Germinal center (tissue), 1 donor: ENCODE measurements at places on chromosomes 3 and 15.

DNA sequence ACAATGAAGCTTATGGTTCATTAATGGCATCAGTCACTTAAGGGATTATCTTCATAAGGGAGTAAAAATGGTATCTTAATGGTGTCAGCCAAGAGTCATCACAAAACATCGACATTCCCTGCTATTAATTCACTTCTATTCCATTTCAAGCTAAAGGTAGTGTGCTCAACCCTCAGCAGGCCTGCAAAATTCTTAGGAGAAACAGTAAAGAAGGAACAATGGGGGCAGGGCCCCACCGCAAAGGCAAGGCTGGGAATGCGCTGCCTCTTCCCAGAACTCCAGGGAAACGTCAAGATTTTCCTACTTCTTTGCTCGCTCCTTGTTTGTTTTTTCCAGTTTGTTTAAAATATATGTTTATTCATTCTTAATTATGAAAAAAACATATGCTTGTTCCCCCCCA is 187.3 kb upstream of the TSC22D2 start:
- no peak for DNase-seq

- no peak for DNase-seq
These were observed 20.8 kb upstream of the ALDH1L1 start for GRCh38 chr3:126201168-126201567.

DNA sequence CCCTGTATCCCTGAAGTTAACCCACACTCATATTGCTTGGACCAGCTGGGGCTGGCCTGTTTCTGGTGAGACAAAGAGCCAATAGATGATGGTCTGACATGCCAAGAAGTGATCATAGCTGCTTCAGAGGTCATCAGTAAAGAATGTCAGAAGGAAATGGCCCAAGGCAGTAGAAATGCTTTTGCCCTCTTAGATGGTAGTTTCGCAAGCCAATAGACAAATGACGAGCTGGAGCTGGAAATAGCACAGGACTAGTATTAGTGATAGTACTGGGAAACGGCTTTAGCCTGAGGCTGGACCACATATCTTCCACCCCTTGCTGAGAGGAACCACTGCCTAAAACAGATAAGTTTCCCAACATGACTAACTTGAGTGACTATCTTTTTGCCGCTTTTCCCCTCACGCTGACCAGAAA is 176.1 kb upstream of the THBS1 start:
- no peak for DNase-seq

DNA sequence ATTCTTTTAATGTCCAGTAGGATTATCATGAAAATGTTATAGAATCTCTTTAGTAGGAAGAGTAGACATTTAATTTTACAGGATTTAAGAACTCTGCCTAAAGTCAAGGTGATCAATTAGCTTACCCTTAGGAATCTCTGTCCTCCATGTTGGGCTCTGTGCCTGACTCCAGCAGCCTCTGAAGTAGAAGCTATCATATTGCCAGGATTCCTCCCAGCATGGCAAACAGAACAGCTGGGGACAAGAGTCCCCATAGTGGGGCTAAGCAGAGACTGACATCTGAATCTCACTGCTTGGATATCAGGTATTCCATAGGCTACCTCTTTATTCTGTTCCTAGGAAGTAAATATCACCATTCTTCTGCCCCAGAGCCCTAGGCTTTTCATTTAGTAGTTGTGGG is 1.5 kb downstream of the SLC15A2 start:
- DNase-seq: no peak

DNA sequence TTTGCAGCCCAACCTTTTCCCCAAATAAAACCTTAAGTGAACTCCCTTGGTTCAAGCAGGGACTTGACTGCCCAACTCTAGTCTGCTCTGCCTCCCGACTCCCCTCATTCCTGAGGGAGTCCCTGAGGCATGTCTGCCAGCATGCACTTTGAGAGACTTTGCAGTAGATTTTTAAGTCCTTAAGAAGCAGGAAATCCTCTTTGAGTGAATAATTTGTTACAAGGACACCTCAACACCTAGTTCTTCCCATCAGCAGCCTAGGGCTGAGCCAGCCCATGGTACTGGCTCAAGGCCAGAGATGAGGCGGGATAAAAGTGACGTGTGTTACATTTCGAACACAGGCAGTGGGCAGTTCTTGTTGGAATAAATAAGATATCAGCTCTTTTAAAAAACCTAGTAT is 204.3 kb upstream of the SLC2A2 start:
- DNase-seq: no peak

GRCh38 chr15:57540211-57540610 is 51.5 kb upstream of the MYZAP start:
- DNase-seq: no peak

- no peak for DNase-seq
These were observed 19.5 kb upstream of the FBLN2 start for GRCh38 chr3:13529196-13530112.

- DNase-seq: peak; percentile 85
These were observed 16.3 kb upstream of the JMJD7 start for GRCh38 chr15:41811432-41812195.

- DNase-seq: no peak
These were observed 944 bp downstream of the SLITRK3 start for GRCh38 chr3:165195241-165195639.

GRCh38 chr3:143170676-143171075 is 51.1 kb downstream of the CHST2 start:
- no peak for DNase-seq

DNA sequence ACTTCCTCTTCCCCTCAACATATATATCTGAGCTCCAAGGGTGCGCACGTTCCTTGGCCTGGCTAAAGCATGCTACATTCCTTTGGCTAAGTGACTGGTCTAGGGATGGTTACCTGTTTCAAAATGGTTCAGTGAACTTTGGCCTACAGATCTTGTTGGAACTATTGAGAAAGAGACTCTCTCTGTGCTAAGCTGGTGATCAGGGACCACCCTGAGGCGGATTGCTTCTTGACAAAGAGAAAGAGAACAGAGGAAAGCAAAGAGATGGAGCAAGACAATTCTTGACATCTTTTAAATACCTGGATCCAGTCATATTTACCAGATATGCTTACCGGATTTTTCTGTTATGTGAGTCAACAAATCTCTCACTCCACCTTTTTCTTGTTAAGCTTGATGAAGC is 123.1 kb downstream of the CHST2 start:
- no peak for DNase-seq

DNA sequence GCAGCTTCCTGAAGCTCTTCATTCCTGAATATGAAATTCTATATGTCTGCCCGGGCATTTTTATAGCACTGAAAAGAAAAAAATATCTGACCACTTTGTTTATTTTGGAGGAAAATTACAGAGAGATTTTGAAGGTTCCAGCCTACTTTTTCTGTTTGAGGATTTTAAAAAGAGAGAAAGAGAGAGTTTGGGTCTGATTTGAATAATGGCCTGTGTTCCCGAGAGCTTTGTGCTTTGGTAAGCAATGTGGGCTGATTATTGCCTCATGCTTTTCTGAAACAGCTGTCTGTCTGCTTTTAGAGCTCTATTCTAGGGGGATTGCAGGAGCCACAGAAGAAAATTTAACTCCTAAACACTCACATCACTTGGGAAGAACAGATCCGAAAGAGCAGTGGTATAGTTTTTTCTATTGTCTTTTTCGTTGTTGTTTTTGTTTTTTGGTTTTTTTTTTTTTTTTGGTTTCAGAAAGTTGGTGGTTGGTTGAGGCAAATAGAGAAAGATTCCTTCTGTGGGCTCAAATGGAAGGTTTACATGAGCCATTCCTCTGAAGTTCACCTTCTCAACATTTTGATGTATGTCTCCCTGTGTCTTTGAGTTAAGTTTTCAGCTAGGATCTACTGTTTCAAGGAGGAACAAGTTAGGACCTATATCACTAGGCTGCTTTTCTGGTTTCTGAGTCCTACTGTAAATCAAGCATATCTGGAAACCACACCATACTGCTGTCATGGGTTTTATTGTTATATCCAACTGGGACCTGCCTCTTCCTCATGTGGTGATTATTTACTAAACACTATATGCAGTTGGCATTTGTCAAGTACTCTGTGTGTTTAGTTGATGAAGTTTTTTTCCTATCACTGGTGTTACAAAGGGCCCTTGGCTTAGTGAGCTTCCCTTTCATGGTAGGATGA is 178.9 kb downstream of the KCNMB2 start:
- DNase-seq: no peak

- DNase-seq: peak; percentile 43
These were observed 76.9 kb downstream of the RHCG start for GRCh38 chr15:89419370-89419984.

DNA sequence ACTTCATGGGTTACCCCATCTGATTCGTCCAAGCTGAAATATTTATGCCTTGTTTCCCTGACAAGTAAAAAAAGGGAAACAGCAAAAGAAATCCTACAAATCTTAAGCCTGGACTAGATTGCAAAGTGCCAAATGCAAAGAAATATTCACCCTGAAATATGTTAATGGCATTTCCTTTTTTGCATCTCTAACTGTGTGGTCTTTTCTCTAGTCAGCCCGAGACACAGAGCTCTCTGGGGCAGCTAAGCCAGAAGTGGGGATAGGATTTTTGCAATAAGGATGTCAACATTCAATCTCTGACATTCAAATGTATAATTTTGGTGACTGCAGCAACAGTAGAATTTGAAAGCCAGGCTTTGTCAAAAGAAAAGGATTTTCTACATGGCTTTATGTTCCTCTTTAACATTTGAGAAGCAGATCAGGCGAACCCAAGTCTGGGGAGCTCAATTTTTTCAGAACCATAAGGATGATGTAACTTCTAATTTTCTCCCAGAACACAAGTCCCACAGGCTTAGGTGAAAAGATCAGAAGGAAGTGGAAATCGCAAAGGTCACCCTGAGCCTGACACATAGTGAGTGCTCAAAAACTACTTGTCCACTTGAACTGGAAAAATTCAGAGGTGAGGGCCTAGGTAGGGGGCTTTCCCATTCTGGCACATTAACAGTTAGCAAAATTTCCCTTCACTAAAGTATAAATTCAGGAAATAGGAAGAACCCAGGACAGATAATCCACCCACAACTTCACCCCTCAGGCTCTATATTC is 28.2 kb upstream of the KCNMB3 start:
- no peak for DNase-seq

DNA sequence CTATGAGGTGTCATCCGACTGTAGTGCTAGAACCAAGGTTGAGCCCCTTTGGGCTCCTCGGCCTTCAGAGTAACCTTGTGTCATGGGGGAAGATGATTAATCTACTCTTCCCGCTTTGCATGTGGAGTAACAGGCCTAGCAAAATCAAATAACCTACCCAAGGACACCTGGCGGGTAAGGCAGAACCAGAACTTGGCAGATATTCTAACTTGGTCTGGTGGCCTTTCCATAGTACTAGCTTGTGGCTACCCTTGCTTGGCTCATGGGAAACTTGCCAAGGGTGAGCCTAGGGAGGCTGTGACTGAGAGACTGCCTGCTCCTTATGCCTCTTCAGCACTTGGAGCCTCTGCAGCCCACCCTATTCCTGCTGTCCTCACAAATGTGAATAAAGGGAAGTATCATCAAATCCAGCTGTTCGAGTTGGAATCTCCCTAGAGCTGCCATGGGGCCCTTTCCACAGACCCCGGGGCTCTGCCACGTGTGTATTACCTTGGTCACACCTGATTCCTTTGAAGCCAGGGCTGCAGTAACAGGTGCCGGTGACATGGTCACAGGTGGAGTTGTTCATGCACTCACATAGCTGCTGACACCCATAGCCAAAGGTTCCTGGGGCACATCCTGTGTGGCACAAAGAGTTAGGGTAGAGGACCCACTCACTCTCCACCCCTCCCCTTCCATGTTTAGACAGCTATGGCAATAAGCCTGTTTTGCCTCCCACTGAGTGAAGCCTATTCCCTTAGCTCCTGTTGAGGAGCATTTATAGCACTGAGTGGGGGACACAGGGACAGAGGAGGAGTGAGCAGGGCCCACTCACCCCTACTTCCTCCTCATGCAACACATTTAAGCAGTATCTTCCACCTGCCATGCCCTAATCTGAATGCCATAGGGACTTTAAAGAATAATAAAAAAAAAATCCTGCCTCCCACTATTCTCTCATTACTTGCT is 46.0 kb downstream of the RAB11A start:
- peak; percentile 41 for DNase-seq

DNA sequence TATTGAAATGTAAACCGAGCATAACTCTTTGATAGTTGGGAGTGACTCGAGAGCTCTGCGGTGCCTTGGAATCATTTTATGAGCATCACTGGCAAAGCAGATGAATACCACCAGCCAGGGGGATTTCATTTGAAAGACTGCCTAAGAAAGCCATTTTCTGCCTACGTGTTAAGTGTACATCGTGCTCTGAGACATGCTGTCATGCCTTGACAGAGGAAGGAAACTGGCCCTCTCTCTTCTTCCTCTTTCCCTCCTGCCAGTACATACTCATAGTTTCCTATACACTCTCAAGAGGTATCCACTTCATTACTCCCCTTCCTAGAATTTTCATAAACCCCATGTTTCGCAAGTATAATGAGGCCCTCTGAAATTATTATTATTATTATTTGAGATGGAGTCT is 8.8 kb downstream of the BCL2A1 start:
- peak; percentile 24 for DNase-seq

- DNase-seq: no peak
These were observed 25.8 kb downstream of the ST6GAL1 start for GRCh38 chr3:186955898-186956696.

DNA sequence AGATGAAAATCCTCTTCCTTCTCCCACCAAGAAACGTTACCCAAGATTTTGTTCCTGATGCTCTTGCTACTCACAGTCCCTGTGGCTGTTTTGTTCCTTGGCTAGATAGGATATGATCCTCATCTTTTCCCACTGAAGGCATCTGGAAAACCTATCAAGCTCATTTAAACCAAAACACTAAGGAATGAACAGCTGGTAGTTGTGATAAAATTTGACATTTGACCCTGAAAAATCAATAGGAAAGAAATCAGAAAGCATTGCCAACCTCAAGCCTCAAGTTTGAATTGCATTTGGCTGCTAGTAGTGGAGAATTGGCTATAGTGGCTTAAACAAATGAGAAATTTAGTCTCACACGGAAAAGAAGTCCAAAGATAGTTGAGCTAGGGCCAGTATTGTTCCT is 170.6 kb upstream of the CHRM5 start:
- no peak for DNase-seq

DNA sequence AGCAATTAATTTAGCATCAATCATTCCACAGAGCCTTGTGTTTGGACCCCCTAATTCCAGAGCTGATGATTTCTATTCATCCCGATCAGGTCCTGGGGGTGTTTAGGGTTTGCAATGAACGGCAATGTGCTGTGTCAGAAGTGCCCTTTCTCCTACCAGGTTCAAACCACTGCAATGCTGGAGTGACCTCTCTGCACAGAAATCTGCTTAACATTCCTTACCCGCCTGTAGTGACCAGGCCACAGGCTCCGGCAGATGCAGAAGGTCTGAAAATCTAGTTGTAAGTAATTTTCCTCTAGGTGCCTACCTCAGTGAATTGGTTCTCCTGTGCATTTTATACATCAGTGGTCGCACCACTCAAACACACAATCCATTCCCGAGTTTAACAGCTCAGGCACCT is 725.3 kb upstream of the CFAP20DC start:
- DNase-seq: no peak
